ENCODE measurements at places on chromosomes 4 and X.

GRCh38 chr4:135120195-135120594 lies 918.6 kb upstream of the PABPC4L start:
- no peak for DNase-seq

- DNase-seq: no peak
These were observed 691.4 kb downstream of the PCDH7 start for GRCh38 chr4:31411565-31411964.

GRCh38 chr4:124635331-124635730 lies 77.2 kb downstream of the ANKRD50 start:
- no peak for DNase-seq

DNA sequence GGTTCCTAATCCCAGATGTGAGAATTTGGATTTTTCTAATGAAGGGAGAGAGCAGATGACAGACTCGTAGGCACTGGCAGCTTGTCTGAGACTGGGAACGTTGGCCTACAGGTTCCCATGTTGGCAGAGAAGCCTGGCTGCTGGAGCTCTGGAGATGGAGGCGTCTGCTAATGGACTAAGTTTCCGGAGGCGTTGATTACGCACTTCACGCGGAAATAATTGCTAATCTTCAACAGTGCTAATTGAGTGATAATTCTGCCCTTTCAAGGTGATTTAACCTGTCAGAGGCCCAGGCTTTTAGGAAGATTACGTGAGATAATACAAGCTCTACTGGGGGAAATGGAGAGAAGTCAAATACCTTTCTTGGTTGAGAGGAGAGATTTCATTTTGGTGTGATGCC lies 77.4 kb downstream of the PSAPL1 start:
- no peak for DNase-seq

GRCh38 chr4:148007792-148008191 lies 275.9 kb downstream of the ARHGAP10 start:
- DNase-seq: no peak

DNA sequence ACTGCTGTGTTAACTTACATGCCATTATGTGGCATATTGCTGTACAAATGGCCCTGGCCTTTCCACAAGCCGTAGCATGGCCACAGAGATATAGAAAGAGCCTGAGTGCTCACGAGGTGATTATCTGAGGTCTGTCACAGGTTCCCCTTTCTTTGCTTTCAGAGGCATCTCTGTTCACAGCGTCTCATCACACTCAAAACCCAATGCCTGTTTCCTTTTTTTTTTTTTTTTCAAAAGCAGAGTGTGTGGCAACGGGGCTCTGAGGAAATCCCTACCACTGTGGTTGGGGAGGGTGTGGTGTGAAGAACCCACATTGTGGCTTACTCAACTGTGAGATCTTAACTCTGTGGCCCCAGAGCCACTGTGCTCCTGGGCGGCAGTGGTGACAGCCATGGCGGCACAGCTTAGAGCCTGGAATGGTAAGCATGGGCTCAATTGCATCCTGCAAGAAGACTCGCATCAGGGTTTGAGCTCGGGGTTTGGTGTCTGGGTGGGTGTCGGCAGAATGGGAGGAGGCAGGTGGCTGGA lies 30.8 kb downstream of the RTL5 start:
- no peak for DNase-seq

GRCh38 chr4:153156263-153156662 lies 48.0 kb upstream of the TRIM2 start:
- no peak for DNase-seq

Data from right renal pelvis (tissue), 4 donors.